ENCODE measurements at places on chromosomes 1 and 21.

DNA sequence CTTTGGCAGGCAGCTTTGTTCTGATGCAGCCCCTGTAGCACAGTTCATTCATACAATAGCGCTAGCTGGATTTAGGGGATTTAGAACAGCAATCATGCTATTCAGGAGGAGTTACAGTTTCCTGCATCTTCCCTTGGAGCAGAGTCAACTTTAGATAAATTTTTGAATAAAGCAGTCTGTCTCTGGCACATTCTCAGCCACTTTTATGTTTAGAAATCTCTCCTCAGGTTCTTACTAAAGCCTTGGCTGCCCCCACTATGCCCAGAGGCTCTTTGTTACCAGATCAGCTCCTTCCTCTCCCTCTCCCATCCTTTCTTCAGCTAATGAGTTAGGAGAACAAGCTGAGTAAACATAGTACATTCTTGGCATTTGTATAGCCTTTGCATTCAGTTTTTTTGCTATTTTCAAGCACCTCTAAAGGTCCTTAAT, 17.0 kb upstream of the PIGC start:
- DNase-seq = no peak

GRCh38 chr1:44460107-44460882, 55.2 kb downstream of the RNF220 start:
- no peak for DNase-seq

- no peak for DNase-seq
Observed at GRCh38 chr1:169511316-169512005, 25.7 kb upstream of the SLC19A2 start.

DNA sequence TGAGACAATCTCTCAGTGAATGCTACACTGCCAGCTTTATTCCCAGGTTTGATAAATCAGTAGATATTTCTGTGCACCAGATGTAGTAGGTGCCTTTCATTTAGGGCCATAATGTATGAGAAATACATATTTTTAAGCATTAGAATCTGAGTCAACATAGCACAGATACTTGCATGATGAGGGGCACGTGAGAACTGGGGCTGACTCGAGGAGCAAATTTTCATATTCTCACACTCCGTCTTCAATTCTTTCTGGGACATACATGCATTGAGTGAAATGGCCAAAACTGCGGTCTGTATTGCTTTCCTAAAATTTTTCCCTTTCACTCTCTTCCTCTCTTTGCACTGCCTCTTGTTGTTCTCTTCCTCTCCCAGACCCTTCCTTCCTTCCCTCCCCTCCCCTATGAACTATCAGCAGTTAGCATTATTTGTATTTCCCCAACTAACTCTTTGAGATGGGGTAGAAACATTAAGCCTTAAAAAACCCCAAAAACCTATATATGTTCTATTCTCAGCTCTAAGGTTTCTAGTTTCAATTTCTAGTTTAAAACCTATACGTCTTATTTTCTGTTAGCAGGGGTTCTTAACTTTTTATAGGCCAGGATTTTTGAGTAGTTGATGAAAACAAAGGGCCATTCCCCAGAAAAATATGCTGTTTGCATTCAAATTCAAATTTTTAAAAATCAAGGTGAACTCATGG, 289.1 kb downstream of the PTBP2 start:
- peak; percentile 11 for DNase-seq

GRCh38 chr1:150874455-150875196, 1.8 kb downstream of the ARNT start:
- DNase-seq = no peak

- DNase-seq = no peak
Observed at GRCh38 chr1:32960819-32961355, 3.7 kb downstream of the RNF19B start.

- DNase-seq = no peak
Observed at GRCh38 chr1:91846007-91846638, 39.8 kb downstream of the TGFBR3 start.

- no peak for DNase-seq
Observed at GRCh38 chr1:94727846-94728715, 92.1 kb upstream of the SLC44A3 start.

DNA sequence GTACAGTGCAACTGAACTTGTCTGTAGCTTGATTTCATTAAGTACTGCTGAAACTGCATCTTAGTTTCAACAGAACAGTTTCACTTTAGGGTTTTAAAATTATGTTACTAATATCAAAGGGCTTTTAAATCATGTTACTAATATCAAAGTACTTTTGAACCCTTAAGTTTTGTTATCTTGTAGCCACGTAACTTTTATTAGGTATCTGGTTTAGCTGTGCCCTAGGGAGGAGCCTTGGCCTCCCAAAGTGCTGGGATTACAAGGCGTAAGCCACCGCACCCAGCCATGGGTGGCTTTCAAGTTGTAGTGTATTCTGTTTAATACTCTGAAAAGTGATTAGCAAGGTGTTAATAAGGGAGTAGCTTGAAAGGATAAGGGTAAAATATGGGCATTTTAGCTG, 2.0 kb downstream of the KDM4A start:
- no peak for DNase-seq

DNA sequence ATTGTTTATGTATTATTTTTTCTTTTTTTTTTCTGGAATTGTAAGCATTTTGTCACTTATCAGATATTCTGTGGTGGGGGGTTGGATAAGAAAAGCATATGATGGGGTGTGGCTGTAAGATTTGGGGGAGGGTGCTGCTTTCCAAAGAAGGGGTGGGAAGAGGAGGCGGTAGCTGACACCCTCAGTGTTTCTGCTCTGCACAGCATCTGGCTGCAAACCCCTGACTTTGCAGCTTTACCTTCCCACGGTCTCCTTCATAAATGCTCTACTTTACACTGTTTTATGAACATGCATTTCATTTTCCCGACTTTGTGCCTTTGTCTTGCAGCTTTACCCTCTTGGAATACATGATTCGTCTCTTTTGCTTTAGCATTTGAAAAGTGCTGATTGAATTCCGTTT, 7.6 kb downstream of the FMN2 start:
- DNase-seq = no peak

GRCh38 chr1:16164213-16165072, 8.6 kb upstream of the EPHA2 start:
- no peak for DNase-seq

DNA sequence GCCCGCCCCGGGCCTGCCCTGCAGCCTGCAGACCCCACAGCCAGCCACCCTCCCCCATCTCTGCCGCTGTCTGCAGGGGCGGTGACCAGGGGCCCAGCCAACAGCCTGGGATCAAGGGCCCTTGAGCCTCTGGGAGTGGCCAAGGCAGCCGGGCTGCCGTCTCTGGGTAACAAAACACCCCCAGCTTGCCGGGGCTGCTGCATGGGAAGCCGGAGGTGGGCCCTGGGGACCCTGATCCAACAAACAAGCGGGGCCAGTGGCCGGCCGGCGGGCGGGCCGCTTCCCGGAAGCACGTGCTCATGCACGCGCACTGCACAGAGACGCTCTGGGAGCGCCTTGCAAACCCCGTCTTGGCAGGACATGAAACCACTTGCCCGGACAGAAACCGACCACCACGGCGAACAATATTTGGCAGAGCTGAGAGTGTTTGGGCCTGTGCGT, 13.2 kb downstream of the MEGF6 start:
- no peak for DNase-seq

DNA sequence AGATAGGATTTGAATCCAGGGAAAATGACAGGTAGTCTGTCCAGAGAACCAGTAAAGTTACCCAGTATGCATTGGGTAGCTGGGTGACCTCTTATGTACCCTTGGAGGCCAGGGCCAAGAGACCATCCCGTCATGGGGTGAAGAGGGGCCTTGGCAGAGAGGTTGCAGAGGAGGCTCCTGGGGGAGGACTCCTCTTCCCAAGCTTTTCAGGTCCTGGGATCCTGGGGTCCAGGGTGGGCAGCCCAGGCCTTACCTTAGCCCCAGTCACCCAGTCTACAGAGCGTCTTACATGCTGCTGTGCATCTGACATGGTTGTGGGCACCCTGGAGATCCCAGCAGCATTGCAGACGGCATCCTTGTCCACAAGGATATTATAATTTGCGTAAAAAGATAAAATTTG, 14.0 kb downstream of the PMF1 start:
- no peak for DNase-seq

- DNase-seq = no peak
Observed at GRCh38 chr21:34640858-34641257, 25.9 kb upstream of the RCAN1 start.

DNA sequence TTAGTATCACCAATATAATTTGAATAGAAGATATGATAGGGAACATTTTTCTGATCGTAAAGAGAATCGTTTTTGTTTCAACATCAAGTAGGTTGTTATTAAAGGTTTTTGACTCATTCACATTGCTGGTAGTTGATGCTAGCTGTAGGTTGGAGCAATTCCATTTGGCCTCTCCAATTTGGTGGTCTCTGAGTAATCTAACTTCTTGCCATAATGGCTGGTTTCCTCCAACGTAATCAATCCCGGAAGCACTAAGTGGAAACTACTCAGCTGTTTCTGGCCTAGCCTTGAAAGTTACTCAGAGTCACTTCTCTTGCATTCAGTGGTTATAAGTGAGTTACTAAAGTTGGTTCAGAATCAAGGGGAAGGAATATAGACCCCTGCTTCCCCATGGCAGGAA, 26.0 kb downstream of the RCOR3 start:
- no peak for DNase-seq

DNA sequence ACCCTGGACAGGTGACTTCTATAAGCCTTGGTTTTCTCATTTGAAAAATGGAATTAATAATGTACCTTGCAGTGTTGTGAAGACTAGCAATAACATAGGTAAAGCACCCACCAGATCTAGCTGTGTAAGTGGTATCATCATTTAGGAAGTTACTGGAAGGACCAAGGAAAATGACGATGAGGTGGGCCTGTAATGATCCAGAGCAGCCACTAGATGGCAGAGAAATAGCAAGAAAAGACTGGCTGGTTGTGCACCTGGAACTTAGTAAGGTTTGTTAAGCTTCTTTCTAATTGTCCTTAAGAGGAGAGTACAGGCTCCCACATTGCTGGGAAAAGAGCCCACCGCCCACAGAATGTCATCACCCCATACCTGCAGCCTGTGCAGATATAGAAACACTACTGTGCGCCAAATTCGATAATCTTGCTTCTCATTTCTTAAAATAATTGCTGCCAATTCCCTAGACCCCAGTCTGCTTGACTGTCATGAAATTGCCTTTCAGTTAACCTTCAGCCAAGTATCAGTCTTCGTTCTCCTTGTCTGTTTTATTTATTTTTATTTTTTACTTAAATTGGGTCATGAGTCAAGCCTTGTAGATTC, 37.2 kb downstream of the WNT4 start:
- DNase-seq = no peak

Measured in GM13976 (cell line).